ENCODE measurements at places on chromosomes 1 and 21.

DNA sequence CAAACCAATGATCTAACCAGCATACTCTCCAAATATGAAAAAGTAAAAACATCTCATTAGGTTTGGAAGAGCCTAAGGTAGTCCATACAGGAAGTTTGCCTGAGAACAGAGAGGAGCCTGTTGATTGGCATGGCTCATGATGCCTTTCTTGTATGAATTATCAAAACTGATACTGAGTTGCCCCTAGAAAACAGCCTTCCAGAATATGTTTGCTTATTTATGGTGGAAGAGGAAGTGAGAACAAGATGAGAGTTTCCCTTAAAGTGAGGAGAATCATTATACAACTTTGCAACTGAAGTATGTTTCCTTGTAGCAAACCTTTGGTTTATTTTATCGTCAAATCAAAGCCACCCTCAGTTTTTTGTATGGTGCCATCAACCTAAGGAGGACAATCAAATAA is 23.8 kb upstream of the KIAA1614 start:
- DNase-seq: no peak

DNA sequence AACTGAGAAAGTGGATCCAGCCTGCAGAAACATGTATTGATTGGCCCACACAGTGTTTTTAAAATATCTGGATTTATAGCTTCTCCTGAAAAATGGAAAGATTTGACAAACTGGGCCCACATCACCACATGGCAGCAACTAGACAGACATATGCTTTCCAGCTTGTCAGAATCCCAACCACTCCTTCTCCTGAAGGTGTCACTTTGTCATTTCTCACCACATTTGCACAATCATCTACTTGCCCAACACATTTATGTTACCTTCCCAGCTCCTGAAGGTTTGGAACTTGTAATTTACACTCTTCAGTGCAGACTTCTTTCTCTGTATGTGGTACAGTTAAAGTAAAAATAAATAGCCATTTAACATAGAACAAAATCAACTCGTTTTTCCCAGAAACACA is 126.1 kb upstream of the KIAA1614 start:
- no peak for DNase-seq

- DNase-seq: no peak
Observed at GRCh38 chr1:64223329-64224151, 20.1 kb downstream of the UBE2U start.

GRCh38 chr1:234901491-234902049 is 227.1 kb downstream of the TOMM20 start:
- DNase-seq: no peak

- no peak for DNase-seq
Observed at GRCh38 chr21:44732263-44732662, 20.9 kb upstream of the TSPEAR start.

Data from activated naive CD8-positive, alpha-beta T cell treated with anti-CD3 and anti-CD28 coated beads, Interleukin-2, amount 50 U/mL, for 16 hours (primary cell).